Endothelial cell (in vitro differentiated cells): ENCODE measurements at places on chromosomes 6 and 20.
A peak's percentile ranks its signal among the peaks of the same experiment; 100 is the strongest.

- no peak for DNase-seq
Observed at GRCh38 chr20:18390201-18390600, 76.6 kb downstream of the DZANK1 start.

DNA sequence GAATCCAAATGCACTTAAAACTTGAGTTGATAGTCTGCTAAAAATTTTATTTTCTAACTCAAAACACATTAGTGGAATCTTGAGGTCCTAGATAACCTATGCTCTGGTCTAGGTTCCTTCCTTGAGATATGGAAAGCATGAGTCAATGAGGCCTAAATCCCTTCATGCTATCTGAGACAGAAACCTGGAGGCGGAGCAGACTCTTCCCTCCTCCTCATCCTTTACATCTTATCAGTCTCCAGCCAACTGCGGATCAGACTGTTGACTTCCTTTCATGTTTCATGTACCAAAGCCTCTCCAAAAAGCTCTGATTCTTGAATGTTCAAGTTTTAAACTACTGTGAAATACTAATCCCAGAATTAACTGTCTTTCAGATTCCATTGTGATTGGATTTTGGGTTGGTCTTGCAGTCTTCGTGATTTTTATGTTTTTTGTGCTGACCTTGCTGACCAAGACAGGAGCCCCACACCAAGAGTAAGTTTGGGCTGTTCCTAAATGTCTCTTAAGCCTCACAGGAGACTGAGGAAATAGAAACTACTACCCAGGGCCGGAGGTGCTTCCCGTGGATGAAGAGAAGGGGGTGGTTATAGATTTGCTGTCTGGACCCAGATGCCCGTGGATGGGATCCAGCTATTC, 29.1 kb downstream of the MRAP2 start:
- DNase-seq = no peak

- no peak for DNase-seq
Observed at GRCh38 chr20:52171025-52171424, 20.6 kb downstream of the ZFP64 start.

- DNase-seq = no peak
Observed at GRCh38 chr20:63534427-63534830, 2.7 kb downstream of the PTK6 start.

DNA sequence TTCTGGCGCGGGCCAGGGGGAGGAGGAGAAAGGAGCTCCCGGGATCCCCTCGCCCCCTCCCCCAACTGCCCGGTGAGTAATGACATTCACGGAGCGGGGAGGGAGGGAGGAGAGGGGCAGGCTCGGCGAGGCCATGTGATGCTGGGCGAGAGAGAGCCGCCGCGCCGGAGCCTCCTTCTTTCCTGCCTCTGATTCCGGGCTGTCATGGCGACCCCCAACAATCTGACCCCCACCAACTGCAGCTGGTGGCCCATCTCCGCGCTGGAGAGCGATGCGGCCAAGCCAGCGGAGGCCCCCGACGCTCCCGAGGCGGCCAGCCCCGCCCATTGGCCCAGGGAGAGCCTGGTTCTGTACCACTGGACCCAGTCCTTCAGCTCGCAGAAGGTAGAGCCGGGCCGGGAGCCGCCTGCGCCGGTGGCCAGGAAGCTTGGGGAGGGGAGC, at the start of gene GDAP1L1:
GDAP1L1 (plus strand) TSS at position 178 of the 441 bp plus-strand sequence; CDS start at position 205, 27 bp downstream.
- peak; percentile 22 for DNase-seq

DNA sequence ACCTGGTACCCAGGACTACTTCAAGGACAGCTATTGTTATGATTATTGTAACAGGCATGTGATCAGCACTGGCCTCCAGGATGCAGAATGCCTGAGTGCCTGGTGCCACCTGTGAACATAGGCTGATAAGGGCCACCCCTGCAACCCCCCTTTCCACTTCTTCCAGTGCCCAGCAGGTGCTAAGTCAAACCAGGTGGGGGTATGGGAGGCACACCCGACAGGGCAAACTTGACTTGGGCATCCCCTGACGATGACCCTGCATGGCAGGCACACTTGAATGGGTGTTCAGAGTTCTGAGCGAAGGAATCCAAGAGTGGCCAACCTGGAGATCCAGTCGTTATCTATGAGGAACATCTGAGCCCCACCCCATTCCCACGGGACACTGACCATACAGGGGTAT, 3.4 kb downstream of the ADA start:
- DNase-seq = no peak

GRCh38 chr6:72464791-72465691, 156.8 kb upstream of the KCNQ5 start:
- DNase-seq = no peak

- DNase-seq = peak; percentile 75
Observed at GRCh38 chr6:167676000-167676665, 150.6 kb upstream of the AFDN start.

DNA sequence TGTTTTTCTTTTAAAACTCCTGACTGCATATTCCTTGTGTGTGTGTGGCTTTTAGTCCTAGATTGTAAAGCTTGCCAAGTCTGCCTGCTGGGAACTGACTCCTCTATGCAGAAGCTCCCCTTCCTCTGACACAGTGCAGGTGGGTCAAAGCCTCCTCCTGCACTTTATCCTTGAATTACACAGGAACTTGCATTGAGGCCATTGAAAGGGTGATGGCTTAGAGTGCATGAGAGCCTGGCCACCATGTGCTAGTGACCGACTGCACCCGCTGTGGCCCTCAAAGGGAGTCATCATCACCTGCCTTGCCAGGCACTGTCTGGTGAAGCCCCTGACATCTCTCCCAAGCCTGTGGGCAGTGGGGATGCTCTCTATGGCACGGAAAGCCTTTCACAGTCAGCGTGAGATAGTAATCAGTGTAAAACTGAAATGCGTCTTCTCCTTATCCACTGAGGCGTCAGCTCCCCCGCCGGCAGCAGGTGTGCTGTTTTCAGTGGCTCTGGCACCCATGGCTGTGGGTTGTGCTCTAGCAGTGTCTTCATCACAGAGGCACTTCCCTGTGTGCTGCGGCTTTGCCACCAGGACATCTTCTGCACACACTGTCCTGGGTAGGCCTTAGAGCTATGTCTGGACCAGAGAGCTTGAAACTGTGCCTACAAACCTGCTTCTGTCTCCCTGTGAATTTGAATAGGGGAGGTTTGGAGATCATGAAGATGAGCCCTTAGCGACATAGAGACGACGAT, 87.9 kb downstream of the THBS2 start:
- no peak for DNase-seq

GRCh38 chr6:104633125-104633524, 226.6 kb downstream of the HACE1 start:
- no peak for DNase-seq

- no peak for DNase-seq
Observed at GRCh38 chr6:74713941-74714340, 491.9 kb downstream of the COL12A1 start.

GRCh38 chr6:146878952-146879340, 280.2 kb downstream of the ADGB start:
- no peak for DNase-seq

DNA sequence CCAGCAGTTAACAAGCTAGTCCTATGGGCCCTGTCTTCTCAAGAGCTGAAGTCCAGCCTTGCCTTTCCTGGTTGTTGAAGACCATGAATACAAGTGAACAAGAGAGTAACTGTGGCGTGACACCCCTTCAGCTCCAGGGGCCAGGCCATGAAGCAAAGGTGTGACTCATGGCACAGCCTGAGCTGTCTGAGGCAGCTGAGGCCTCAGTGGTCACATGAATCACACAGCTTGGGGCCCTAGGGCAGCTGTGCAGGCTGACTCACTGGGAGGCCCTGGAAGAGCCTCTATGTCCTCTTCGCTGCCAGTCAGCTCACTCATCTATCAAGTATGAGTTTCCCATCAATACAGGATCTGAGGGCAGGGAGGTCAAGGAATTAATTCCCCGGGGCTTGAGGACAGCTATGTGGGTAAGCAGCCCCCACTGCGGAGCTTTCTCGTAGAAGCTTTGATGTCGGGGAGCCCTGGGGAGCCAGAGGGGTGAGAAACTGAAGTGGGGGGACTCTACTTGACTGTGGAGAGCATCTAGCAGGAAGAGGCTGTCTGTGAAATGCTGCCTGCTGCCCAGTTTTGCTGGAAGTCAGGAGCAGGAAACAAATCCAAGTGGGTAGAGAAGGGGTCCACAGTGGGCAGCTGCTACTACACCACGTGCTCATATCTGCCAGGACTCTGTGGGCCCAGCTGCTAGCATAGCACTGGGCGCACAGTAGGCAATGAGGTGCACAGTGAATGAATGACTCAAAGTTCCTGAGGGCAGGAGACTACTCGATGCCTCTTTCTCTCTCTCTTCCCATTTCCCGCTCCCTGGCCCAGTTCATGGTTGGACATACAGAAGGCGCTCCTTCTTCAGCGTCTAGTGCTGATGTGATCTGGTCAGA, 13.7 kb upstream of the FAM83C start:
- DNase-seq = no peak

DNA sequence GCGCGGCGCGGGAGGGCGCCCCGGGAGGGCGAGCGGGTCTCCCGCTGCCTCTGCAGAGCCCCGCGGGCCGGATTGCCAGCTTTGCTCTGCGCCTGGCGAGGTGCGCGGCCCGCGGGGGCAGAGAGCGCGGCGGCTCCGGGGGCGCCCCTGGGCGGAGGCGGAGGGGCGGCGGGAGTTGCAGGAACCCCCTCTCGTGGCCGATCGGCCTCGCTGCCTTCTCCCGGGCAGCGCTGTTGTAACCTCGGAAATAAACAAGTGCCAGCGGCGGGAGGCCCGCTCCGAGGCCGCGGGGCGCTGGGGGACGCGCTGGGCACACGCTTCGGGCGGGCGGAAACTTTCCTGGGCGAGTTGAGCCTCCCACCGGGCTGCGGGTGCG, 1.2 kb downstream of the CDH4 start:
- DNase-seq = peak; percentile 51

DNA sequence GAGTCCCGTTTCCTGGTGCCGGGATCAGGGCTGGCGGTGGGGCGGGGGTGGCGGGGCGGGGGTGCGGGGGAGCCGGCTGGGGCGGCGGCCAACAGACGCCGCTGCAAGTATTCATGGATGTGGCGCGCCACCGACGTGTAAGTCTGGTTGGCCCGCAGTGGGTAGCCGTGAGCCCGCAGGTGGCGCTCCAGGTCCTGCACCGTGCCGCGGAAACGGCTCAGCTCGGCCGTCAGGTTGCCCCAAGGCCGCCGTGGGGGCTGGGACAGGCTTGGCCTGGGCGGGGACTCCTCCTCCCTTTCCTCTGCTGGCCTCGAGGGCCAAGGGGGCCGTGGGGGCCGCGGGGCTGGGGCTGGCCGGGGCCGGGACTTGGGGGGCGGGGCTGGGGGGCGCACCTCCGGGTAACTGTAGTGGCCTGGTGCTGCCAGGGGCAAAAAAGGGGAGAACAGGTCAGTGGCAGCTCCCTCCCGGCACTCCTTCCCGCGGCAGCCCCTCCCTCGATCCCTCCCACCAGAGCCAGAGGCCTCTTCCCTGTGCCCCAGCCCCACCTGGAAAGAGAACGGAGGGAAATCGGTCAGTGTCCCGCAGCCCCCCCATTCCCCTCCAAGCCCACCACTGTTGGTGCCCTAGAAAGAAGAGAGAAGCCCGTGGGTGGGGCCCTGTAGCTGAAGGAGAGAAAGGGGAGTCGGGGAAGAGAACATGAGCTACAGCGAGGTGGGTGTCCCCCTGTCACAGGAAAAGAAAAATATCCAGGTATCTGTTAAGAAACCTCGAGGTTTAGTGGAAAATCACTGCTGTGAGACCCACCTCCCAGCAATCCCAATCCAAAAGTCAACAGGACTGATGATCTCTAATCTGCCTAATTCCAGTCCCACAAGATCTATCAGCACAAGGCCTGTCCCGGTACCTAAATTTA, 21.3 kb downstream of the TNXB start:
- DNase-seq = peak; percentile 86

DNA sequence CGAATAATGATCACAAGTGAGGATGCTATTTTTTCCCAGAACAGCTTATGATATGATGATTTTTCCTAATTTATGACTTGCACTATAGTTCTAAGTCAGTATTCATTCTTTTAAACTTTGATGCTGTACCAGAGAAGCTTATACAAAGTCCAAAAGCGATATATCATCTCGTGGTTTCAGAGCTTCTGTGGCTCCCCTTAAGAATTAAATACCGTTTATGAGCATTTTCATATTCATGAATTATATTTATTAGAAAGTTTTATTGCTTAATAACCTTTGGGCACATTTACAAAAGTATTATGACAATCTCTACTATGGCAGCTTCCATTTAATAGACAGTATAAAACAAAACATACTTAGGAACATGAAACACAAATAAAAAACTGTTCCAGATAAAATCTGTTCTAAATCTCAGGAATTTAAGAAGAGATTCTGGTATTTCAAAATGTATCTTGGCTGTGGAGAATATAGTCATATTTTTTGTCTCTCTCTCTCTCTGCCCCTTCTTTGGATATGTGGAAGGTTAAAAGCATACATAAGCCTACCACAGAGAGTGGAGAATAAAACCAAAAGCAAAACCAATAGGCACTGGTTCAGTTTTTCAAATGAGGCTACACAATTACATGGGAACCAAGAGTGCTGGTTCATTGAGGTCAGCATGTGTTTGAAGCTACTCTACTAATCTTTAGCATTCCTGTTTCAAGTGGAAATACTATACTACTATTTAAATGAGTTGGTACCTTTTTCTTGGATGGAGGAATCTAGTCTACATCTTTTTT, 884.5 kb upstream of the GJE1 start:
- no peak for DNase-seq

- no peak for DNase-seq
Observed at GRCh38 chr6:93918258-93918657, 498.9 kb upstream of the EPHA7 start.

DNA sequence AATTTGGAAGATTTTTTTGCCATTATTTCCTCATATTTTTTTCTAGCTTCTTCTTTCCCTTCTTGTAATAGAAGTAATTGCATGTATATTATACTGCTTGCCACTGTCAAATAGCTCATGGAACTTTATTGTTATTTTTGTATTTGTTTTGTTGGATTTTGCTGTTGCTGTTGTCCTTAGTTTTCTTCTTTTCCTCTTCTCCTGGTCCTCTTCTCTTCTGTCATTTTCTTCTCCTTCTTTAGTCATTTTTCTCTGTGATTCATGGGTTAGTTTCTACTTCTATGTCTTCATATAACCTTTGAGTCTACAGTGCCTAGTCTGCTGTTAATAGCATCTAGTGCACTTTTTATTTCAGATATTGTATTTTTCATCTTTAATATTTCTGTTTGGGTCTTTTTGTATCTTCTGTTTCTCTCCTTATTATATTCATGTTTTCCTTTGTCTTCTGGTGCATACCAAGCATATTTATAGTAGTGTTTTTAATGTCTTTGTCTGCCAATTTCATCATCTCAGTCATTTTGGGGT, 226.2 kb downstream of the HIVEP2 start:
- no peak for DNase-seq

DNA sequence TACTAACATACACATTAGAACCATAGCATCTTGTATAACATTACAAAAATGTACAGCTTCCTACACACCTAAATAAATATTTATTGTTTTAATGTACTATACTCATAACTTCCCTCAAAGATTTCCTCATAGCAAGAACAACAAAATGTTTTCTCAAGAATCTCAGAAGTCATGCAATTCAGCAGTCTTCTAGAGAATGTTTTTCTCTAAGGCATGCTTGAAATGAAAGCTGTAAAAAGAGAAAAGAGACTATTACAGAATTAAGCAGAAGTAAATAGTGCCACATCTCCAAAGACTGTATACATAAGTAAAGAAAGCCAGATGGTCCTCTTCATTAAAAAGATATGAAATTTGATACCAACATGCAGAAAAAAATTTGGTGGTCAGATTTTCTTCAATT, 672.2 kb downstream of the EPM2A start:
- DNase-seq = no peak

GRCh38 chr20:36562724-36563123, 10.7 kb upstream of the TGIF2 start:
- no peak for DNase-seq
